ENCODE measurements at places on chromosomes 6 and 20.

- DNase-seq, result peak; percentile 4
These were observed 508.0 kb downstream of the TBC1D32 start for GRCh38 chr6:120826253-120826652.

- DNase-seq, result no peak
These were observed 85.7 kb downstream of the GJA1 start for GRCh38 chr6:121521164-121521555.

DNA sequence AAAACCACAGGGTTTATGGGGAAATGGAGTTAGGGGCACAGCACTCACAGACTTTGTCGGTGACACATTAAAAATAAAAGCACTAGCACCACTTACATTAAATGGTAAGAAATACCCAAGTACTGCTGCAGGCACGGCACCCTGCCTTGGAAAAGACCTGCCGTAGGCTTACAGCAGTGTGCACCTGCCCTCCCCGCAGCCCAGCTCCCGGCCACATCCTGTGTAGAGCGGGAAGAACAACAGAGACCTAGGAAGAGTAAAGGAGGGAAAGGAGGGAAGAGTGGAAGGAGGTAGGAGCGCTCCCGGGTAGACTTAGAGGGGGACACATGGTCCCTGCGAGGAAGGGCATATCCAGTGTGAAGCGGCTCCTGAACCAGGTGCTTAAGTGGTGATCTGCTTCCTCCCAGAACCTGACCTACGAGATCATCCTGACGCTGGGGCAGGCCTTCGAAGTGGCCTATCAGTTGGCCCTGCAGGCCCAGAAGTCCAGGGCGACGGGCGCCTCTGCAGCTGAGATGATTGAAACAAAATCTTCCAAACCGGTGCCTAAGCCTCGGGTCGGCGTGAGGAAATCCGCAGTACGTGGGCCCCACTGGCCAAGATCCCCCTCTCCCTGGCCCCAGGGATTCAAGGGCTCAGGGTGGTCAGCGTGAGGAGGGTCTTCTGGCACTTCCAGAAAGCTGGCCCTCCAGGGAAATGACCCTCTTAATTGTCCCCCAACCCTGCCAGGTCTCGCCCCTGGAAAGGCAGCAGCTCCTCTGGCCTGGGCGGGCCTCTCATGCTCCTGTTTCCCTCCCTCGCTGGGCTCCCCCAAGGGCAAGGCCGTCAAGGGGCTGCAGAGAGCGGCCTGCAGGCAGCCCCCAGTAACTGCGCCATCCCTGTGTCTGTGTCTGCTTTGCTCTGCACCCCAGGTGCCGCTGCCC lies 55.5 kb downstream of the TCP11 start:
- DNase-seq, result no peak

- DNase-seq, result no peak
These were observed 60.5 kb upstream of the EEF1A1 start for GRCh38 chr6:73581293-73581692.

GRCh38 chr6:82917346-82918064 lies 148.1 kb downstream of the UBE3D start:
- no peak for DNase-seq

DNA sequence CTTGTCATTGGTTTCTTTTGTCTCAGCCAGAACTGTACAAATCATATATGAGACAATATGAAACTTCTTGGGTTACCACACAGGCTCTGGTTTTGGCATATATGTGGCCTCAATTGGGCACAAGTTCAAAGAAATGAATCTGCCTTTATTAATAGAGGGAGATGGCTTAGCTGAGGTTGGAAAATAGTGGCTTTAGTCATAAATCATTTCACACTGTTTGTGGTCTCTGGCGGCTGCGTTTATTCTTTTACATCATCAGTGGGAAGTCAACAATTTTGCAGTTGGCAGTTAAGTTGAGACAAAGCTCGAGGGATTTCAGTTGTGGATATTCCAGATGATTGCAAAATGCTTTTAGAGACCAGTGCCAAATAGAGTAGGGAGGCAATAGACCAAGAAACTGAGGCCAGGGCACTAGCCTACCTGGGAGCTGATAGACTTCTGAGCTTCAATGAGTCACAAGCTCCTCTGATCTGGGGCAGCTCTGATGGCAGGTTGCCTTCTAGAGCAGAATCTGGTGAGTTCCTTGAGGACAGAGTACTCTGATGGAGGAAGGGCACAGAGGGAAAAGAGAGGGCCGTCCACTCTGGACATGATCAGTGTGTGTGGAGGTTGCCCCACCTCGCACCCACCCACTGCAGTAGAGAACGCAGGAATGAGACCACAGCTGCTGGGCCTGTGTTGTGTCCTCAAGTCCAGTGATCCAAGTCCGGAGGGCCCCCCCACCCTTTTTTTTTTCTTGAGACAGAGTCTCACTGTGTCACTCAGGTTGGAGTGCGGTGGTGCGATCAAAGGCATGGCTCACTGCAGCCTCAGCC lies 73.5 kb downstream of the ARMC2 start:
- DNase-seq, result no peak

All from NCI-H510A treated with DMSO at 0.1 percent for 48 hours (cell line).